Globus pallidus (tissue), 1 donor: ENCODE measurements at places on chromosomes 5 and 9.

DNA sequence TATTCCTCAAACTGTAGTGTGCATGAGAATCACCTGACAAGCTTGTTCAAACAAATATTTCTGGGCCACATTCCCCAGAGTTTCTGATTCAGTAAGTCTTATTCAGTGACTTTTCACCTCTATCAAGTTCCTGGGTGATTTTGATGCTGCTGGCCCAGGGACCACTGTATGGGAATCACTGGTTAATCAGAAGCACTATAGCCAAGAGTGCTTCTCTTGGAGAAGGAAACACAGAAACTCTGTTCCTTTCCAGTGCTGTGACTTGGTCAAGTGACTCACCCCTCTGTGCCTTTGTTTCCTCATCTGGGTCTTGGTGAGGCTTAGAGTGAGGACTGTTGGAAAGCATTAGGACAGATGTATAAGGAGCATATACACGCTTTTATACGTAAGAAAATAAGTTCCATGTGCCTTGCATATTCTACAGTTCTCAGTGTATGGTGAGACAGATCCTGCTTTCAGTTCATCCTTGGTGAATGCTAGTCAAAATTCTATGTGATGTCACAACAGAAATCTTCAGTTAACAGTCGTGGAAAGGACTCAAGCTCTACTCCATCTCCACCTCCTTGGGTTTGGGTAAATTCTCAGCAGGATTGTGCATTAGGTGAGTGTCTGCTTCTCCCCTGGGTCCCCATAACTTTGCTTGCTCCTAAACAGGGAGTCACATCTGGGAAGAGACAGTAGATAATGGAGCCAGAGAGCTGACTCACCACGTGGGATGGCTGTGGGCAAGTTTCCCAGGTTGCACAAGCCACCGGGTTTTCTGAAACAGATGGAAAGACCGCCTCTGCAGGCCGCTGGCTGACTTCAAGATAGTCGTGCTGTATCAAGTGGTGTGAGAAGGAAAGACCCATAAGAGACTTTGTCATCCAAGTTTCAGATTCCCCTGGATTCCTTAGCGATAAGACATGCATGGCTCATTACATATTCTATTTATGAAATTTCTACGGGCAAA, 117.0 kb downstream of the NXNL2 start:
- DNase-seq: peak; percentile 20

- DNase-seq: peak; percentile 19
These were observed 39.1 kb upstream of the SPATA31C2 start for GRCh38 chr9:88177371-88177770.

GRCh38 chr5:113233606-113234005, 201.2 kb downstream of the TSSK1B start:
- no peak for DNase-seq

DNA sequence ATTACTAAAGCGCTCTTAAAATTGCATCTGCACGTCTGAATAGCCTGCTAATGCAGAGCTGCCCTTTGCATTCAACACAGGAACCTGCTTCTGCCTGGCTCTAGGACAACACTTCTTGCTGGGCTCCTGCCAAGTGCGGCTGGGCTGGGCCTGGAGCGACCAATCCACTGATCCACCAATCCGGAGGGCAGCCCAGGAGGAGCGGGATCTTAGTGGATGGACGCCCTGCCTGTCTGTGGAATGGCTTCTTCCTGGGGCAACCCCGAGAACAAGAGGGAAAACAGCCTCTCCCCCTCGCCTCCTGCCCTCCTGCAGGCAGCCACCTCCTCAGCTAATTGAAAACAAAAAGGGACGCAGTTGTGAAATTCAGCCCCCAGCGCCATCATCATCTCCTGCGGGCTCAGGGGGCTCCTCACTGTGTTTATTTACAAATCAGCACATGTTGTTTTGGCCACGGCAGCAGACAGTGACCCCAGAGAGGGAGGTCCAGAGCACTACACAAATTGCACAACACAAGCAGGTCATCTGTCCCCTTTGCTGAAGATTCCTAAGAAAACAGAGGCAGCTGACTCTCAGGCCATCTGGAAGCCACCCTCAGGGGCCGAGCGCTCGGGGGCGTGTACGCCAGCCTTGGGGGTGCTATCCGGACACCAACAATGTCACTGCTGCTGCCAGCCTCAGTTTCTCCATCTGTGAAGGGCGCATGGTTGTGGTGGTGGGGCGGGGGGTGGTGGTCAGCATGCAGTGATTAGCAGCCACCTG, 57.3 kb downstream of the GADD45G start:
- DNase-seq: peak; percentile 98

DNA sequence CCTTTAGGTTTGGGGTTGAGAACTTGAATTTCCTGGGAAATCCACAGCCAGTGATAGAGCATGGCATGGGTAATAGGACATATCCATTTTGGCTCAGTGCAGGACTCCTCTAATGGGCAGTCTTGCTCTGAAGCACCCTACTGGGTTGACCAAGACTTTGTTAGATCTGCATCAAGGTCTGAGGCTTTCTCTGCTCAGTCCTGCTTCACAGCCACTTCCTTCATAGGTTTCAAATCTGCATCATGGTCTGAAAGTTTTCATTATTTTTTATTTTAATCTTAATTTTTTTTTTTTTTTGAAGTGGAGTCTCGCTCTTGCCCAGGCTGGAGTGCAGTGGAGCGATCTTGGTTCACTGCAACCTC, 36.5 kb downstream of the KIF2A start:
- DNase-seq: no peak

- no peak for DNase-seq
These were observed 124.4 kb downstream of the SSBP2 start for GRCh38 chr5:81626524-81626923.

- no peak for DNase-seq
These were observed 1.0 kb downstream of the FOXE1 start for GRCh38 chr9:97853844-97854695.

DNA sequence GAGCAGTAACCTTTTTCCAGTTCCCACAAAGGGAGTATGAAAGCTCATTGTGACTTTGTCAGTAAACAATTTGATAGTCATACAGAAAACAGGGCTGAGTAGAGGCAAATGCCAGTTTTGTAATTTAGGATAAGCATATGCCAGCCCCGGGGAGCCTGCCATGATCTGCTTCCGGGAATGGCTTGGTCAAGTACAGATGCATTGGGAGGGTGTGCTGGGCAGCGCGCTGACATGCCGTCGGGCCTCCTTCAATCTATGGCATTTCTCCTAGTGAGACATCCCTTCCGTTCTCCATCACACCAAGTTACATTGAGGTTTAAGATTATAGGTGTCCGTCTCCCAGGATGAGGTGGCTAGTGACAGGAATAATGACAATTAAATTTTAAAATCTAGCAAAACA, 48.6 kb downstream of the GNA14 start:
- DNase-seq: no peak

- no peak for DNase-seq
These were observed 168.2 kb upstream of the RAI14 start for GRCh38 chr5:34487956-34488355.

GRCh38 chr9:5917888-5918287, 27.2 kb downstream of the MLANA start:
- no peak for DNase-seq

- DNase-seq: no peak
These were observed 214.9 kb downstream of the MCTP1 start for GRCh38 chr5:95069948-95070347.

DNA sequence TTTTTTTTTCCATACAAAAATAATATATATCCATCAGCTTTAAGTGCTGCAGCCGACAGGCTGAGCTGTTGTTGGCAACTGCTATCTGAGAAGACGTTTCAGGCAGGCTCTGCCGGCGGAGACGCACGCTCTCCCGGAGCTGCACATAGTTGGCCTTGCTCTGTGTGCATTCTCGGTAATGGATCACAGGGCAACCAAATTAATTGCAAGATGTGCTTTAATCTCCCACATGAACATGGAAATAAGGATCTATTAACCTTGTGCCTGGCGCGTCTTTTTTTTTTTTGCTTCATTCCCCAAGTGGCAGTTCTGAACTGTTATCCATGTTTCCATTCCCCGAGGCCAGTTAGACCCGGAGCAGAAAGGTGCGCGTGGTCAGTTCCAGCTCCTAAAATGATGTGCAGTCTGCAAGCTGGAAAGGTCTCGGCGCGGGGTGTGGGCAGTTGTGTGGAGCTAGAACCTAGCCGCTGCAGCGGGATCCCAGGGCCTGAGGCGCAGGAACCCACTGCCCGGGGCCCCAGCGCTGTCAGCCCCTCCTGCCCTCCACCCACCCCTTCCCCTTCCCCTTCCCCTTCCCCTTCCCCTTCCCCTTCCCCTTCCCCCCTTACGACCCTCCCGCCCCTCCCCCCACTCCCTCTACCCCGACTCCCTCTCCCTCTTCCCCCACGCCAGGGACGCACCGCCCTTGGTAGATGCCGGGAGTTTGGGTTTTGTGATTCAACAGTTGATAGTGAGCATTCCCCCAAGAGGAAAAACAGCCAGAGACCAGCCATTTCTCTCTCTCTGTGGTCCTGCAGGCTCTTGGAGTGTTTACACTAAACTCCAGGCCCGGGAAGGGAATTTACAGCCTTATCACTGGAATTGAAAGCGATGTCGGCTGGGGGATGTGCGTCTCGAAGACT, 137.8 kb downstream of the CEP120 start:
- DNase-seq: no peak

DNA sequence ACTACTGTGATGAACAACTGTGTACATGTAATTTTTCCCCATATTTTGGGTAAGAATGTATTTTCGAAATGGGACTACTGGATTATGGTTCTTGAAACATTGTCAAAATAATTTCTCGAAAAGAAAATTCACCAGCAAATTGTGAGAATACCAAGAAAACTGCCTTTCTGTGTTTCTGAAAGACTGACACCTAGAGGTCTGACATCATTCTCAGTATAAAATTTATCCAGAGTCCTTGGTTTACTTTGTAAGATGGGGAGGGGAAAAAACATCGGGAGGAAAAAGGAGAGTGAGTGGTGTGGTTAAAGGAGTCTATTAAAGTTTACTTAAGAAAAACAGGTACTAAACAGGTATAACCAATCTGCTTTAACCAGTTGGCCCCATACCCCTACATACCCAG, 149.2 kb downstream of the CEP120 start:
- DNase-seq: no peak

DNA sequence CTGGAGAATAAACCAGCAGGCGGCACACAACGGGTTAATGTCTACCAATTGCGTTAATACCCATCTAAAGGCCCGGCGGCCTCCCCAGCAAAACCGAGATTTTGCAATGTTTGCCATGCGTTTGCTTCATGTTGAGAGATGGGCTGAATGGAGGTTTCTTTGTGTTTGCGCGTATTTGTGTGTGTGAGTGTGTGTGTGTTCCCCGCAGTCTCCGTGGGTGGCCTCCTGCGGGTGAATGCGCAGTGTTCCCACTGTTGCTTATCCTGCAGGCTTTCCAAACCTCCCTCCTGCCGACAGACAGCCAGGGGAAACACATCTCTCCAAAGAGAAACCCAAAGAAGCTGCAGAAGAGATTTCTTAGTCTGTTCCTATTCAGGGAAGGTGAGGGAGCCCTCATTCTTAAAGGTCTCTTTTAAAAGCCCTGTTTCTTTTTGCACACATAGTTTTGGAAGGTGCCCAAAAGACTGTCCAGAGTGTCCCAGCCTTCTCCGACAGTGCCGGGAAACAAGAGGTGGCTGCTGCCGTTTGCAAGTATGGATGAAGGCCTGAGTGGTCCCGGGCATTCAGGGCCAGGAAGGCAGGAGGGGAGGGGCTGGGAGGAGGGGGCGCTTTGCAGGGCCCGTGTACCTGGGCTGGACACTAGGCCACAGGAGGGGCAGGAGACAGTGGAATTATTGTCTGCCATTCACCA, 103.8 kb upstream of the ERCC6L2 start:
- no peak for DNase-seq

DNA sequence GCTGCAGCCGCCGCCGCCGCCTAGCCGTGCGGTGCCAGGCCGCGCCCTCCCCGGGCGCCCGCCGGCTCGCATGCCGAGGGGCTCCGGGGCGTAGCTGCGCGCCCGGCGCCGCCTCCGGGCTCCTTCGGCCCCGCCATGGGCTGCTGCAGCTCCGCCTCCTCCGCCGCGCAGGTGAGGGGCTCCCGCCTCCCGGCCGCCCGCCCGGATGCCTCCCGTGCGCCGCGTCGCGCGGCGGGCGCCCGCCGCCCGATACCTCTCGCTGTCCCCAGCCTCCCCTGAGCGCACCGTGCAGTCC, 230 bp downstream of the SLC44A1 start:
- no peak for DNase-seq

DNA sequence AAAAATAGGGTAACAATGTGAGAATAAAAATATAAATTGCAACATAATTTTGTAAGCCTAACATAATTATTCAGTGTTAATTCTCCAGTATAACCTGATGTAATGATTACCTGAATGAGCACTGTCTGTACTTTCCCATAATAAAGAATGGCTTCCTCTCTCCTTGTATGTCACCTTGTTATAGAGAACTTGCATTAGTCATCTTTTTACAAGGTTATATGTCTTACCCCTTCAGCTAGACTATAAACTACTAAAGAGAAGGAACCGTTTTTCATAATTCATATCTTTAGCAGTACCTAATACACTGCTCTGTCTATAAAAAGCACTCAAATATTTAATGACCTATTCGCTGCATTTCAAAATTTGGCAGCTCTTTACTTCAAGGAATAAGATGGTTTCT, 19.8 kb downstream of the STRBP start:
- no peak for DNase-seq

- no peak for DNase-seq
These were observed 10.7 kb upstream of the SPARC start for GRCh38 chr5:151697452-151697851.

- no peak for DNase-seq
These were observed 252.9 kb upstream of the SLC24A2 start for GRCh38 chr9:20041697-20042081.

DNA sequence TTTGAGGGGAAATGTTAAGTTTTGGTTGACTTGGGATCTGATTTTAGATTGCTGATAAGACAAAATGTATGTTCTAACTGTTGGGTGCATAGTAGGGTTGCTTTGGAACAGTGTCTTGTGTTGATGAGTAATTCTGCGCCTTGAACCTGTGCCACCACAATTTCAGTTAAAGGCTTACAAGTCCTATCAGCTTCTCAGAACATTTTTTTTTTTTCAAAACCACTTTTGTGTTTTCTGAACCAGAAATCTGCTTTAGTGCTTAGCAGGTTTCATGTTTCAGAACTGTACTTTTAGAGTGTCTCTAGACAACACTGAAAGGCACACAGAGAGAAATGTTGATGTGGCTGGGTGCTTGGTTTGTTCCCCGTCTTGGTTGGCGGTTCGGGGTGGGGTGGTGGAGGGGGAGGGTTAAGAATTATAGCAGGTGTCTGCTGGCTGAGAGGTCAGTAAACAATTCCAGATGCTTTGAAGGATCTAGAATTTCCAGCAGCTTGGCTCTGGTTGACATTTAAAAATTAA, 84.6 kb downstream of the ANKRD55 start:
- DNase-seq: no peak

DNA sequence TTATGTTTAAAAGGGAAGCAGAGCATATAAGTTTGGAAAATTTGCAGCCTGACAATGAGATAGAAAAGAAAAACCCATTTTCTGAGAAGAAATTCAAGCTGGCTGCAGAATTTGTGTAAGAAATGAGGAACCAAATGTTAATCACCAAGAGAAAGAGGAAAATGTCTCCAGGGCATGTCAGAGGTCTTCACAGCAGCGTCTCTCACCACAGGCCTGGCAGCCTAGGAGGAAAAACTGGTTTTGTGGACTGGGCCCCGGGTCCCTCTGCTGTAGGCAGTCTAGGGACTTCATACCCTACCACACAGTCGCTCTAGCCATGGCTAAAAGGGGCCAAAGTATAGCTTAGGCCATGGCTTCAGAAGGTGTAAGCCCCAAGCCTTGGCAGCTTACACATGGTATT, 32.1 kb upstream of the HSD17B4 start:
- no peak for DNase-seq

GRCh38 chr5:154409230-154409840, 36.5 kb upstream of the SAP30L start:
- no peak for DNase-seq

GRCh38 chr5:38723426-38723825, 122.4 kb upstream of the OSMR start:
- no peak for DNase-seq
